ENCODE measurements at places on chromosomes 7 and 10.

- no peak overlapping the region for H3K27ac ChIP-seq
- peaks cover 47% of the 10 kb centered on the region for H3K4me1 ChIP-seq
- no peaks in the 10 kb centered on the region for H3K27me3 ChIP-seq
- no peak overlapping the region for H3K4me3 ChIP-seq
- peaks cover 3% of the 10 kb centered on the region for H3K36me3 ChIP-seq
- no peak for DNase-seq
Measured at GRCh38 chr7:69732203-69732602, 133.9 kb downstream of the AUTS2 start.

DNA sequence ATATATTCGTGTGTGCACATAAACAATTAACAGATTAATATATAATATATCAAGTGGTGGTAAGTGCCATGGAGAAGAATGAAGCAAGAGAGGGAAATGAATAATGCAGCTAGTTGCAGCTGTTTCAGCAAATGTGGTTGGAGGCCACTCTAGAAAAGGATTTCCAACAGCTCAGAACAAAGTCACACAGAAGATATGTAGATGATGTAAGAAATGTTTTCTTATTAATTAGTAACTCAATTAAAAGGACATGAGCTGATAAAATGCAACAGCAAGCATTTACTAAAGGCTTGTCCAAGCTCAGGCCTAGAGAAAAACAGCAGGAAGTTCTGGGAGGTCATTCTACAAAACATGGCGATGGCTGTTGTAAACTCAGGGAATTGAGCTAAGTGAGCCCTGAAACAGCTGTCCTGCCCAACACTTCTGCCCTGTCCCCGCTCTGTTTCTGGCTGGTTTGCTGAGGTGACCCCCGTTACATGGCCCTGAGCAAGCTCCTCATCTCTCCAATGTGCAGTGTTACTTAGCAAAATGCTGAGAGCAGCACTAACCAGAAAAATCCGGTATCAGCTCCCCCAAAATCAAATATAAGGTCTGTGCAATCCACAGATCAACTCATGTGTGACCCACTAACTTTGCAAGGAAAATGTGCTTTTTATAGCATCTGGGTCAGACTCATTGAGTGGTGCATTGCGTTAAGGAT, 23.4 kb upstream of the C10orf67 start:
- no peaks in the 10 kb centered on the region for H3K36me3 ChIP-seq
- no peak overlapping the region for H3K27ac ChIP-seq
- H3K4me1 ChIP-seq = peaks cover 17% of the 10 kb centered on the region
- no peaks in the 10 kb centered on the region for H3K27me3 ChIP-seq
- DNase-seq = no peak
- H3K4me3 ChIP-seq = no peak overlapping the region

DNA sequence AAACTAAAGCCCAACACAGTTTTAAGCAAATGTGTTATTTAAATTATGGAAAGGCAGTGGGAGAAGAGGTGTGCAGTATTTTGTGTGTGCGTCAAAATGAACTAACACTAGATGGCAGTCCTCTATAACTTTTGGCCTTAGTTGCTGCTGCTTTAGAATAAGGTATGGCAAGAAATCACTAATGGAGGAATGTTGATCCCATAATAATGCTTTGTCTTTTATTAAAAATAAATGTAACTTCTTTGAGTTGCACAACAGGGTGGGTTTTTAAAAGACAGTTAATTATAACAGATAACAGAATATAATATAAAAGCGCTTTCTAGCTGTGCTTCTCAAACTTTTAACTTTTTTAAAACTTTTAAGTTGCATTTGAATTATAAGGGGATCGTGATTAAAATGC, 56.4 kb downstream of the BBS9 start:
- no peak overlapping the region for H3K4me3 ChIP-seq
- H3K27me3 ChIP-seq = no peaks in the 10 kb centered on the region
- no peak overlapping the region for H3K27ac ChIP-seq
- H3K36me3 ChIP-seq = peaks cover 11% of the 10 kb centered on the region
- peaks cover 13% of the 10 kb centered on the region for H3K4me1 ChIP-seq

- DNase-seq = peak; percentile 39
- H3K4me3 ChIP-seq = no peak overlapping the region
- H3K27ac ChIP-seq = no peak overlapping the region
- H3K4me1 ChIP-seq = peaks cover 12% of the 10 kb centered on the region
Measured at GRCh38 chr7:1695800-1696454, 25.9 kb downstream of the ELFN1 start.

DNA sequence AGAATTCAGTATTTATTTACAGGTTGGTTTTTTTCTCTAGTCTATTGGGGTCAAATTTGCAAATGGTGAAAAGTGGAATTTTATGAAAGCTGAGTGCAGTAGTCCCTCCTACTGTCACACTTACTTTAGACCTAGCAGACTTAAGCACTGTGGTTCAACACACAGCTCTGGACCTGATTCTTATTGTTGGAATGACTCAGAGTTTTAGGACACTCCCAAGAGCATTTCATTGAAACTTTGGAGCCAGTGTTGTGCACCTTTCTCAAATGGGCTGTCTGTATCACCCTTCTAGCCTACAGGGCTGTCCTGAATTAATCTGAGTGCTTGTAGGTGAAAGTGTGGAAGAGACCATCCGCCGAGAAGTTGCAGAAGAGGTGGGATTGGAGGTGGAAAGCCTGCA, 16.1 kb downstream of the NUDT13 start:
- no peak overlapping the region for H3K27ac ChIP-seq
- no peaks in the 10 kb centered on the region for H3K27me3 ChIP-seq
- no peak for DNase-seq
- no peak overlapping the region for H3K4me3 ChIP-seq

DNA sequence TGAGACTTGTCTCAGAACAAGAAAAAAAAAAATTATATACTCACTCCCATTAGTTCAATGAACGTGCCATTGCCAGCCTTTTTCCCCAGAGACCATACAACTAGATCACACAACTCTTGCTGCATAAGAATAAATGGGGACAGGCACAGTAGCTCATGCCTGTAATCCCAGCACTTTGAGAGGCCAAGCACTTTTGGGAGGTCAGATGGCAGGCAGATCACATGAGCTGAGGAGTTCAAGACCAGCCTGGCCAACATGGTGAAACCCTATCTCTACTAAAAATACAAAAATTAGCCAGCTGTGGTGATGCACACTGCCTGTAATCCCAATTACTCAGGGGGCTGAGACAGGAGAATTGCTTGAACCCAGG, 13.6 kb downstream of the PDLIM1 start:
- H3K27ac ChIP-seq = no peak overlapping the region
- peaks cover 49% of the 10 kb centered on the region for H3K4me1 ChIP-seq
- H3K27me3 ChIP-seq = no peaks in the 10 kb centered on the region

GRCh38 chr7:142855756-142856564, 1.1 kb downstream of the EPHB6 start:
- peaks cover 6% of the 10 kb centered on the region for H3K4me1 ChIP-seq
- H3K4me3 ChIP-seq = peak overlapping the region; percentile 76
- no peaks in the 10 kb centered on the region for H3K36me3 ChIP-seq
- no peak for DNase-seq

DNA sequence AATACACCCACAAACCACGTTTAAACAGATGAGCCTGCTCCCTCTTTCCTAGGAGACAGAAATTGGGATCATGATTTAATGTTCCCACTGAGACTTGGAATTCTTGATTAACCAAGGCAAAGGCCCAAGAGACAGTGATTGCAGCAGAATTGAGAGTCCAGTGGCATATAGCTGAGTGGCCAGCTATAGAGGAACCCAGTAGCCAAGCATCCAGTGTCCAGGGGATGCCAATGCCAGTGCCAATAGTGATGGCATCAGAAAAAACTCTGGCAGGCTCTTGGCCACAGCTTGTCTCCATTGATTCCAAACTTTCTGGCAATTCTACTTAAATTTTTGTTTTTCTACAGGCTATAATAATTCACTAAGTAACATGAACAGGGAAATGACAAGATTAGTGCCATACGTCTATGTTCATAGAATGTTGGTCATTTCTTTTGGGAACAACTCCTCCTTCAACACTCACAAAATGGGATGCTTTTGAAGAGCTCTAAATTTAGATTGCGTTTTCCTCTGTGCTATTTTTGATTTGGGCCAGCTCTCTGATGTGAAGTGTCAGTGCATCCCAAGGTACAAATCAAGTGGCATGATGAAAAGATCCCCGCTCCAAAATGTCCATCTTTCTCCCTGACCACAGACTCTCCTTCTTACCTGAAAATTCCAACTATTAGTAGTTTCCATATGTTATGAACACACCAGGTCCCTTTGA, 83.1 kb upstream of the A1CF start:
- H3K4me3 ChIP-seq = no peak overlapping the region
- H3K4me1 ChIP-seq = no peaks in the 10 kb centered on the region
- no peaks in the 10 kb centered on the region for H3K27me3 ChIP-seq
- DNase-seq = no peak

- no peaks in the 10 kb centered on the region for H3K36me3 ChIP-seq
- H3K4me1 ChIP-seq = peaks cover 5% of the 10 kb centered on the region
- H3K27me3 ChIP-seq = no peaks in the 10 kb centered on the region
- H3K27ac ChIP-seq = no peak overlapping the region
- no peak overlapping the region for H3K4me3 ChIP-seq
Measured at GRCh38 chr7:14389181-14389591, 399.7 kb upstream of the ETV1 start.

DNA sequence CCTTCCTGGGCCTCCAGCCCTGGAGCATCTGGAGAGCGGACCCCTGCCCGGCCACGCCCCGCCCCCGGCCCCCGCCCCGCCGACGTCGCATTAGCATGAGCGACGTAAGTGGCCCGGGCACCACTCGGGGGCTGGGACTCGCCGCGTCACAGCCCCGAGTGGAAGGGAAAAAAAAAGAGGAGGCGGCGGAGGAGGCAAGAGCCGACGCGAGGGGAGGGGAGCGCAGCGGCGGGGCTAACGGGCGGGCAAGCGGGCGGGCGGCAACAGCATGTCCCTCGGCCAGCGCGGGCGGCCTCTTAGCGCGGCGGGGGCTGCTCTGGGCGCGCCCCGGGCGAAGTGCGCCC, at the start of gene SLC18A3:
SLC18A3 (plus strand) TSS at position 197 of the 344 bp plus-strand sequence. CDS start 431 bp downstream, outside the sequence.
- H3K4me1 ChIP-seq = peaks cover 14% of the 10 kb centered on the region
- peaks cover 85% of the 10 kb centered on the region for H3K27me3 ChIP-seq
- no peak for DNase-seq
- peaks cover 7% of the 10 kb centered on the region for H3K36me3 ChIP-seq
- peak within 1 kb of the TSS; percentile 82 for H3K4me3 ChIP-seq

DNA sequence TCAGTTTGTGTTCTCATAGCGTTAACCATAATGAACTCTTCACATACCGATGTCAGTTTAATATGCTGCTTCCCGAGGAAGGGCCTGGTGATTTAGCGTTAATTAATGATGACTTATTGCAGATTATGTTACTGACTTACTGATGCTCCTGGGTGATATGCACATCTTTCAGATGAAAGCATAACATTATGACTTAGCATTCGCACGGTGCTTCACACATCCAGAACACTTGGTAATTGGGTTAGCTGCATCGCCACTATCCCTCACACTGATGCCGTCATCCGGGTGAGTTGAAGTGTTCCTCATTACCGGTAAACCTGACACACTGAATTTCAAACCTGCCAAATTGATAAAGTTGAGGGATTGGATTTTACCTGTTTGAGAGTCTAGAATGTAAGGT, 239.0 kb upstream of the PODXL start:
- DNase-seq = no peak
- peaks cover 25% of the 10 kb centered on the region for H3K27me3 ChIP-seq

- H3K36me3 ChIP-seq = no peaks in the 10 kb centered on the region
- DNase-seq = no peak
- H3K27me3 ChIP-seq = peaks cover 4% of the 10 kb centered on the region
- H3K4me1 ChIP-seq = peaks cover 5% of the 10 kb centered on the region
Measured at GRCh38 chr7:96826089-96826488, 116.4 kb upstream of the SEM1 start.

DNA sequence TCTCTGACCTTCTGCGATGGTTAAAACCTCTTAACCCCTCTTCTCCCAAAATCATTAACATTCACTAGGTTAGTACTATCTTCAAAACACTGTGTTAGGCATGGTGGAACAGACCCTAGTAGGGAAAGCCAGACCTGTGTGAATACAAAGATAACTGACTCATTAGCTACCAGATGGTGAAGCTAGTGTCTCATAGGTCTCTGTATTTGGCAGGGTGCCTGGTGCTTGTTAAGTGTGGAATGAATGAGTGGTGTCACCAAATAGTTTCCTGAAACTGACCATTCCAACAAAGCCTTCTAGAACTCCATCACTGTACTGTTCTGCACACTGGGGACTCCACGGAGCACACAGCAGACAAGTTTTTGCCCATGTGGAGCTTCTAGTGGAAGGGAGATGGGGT, 27.7 kb upstream of the TM9SF3 start:
- peak overlapping the region; percentile 11 for H3K27ac ChIP-seq
- H3K27me3 ChIP-seq = no peaks in the 10 kb centered on the region
- no peak overlapping the region for H3K4me3 ChIP-seq
- H3K4me1 ChIP-seq = peaks cover 23% of the 10 kb centered on the region
- DNase-seq = no peak

DNA sequence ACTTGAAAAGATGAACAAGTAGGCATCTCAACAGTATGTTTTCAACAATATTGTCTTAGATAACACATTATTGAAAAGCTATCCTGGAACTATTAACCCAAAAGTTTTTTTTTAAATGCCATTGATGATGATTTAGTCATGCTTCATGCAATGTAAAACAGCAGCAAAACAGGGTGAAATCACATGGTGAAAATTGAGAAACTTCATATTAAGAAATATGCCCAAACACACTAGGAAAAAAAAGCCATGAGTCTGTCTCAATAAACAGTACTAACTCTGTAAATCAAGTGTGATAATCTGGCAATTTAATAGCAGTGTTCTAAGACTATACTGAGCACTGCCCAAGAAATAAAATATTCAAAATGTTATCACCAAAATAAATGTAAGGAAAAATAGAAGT, 613.1 kb downstream of the KCNMA1 start:
- no peak for DNase-seq
- peaks cover 2% of the 10 kb centered on the region for H3K4me1 ChIP-seq

DNA sequence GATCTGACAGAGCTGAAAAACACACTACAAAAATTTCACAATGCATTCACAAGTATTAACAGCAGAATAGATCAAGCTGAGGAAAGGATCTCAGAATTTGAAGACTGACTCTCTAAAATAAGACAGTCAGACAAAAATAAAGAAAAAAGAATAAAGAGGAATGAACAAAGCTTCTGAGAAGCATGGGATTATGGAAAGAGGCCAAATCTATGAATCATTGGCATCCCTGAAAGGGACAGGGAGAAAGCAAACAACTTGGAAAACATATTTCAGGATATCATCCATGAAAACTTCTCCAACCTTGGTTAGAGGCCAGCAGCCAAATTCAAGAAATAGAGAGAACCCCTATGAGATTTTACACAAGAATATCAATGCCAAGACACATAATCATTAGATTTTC, 804.8 kb upstream of the IGFBP3 start:
- no peak overlapping the region for H3K27ac ChIP-seq
- H3K36me3 ChIP-seq = no peaks in the 10 kb centered on the region
- H3K27me3 ChIP-seq = no peaks in the 10 kb centered on the region
- no peak overlapping the region for H3K4me3 ChIP-seq

DNA sequence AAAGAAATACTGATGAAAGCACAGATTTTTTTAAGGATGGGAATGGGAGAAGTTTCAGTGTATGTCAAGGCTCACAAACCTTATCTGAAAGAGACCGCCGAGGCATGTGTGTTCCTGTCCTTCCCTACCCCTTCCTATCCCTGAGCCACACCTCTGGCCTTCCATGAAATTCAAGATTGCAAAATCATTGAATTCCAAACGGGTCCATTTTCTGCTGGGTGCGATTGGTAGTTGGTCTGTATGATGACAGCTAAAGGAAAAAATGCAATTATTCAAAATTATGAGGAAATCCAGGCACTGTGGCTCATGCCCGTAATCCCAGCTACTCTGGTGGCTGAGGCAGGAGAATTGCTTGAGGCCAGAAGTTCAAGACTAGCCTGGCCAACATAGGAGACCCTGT, 170.1 kb downstream of the ARHGAP12 start:
- peak overlapping the region; percentile 77 for H3K4me3 ChIP-seq
- no peaks in the 10 kb centered on the region for H3K36me3 ChIP-seq
- H3K4me1 ChIP-seq = peaks cover 31% of the 10 kb centered on the region
- no peak for DNase-seq
- peaks cover 3% of the 10 kb centered on the region for H3K27me3 ChIP-seq
